ENCODE measurements at places on chromosomes 6 and 20.

DNA sequence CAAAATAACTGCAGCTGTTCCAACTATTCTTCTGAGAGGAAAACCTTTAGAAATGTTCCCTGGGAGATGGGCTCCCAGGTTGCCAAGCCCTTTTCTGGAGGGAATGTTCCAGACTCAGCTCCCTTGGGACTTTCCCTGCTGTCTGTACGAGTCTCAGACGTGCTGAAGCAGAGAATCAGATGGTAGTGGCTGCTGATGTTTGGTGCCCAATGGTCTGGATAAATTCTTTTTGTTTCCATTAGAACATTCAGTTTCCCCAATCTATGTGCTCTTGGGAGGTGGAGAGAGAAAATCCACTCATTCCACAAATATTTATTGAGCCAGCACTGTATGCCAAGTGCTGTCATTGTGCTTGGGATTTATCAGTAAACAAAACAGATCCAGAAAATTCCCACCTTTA, 40.0 kb downstream of the SNHG17 start:
- DNase-seq, result no peak

DNA sequence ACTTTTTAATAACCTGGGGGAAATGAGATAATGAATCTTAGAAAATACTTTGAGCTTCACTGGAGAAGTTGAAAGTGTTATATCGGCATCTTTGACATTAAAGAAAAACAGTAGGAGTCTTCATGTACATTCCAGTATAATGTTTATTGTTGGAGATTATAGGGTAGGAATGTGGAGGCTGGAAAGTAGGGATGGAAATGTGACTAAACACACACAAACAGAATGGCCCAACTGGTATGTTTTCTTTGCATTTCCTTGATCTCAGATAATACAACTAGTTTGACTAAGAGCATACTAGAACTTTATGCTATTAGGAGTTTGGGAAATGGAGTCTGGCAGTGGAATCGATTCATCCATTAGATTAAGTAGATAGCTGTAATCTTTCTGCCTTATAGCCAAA, 10.1 kb upstream of the BAG2 start:
- DNase-seq, result no peak

DNA sequence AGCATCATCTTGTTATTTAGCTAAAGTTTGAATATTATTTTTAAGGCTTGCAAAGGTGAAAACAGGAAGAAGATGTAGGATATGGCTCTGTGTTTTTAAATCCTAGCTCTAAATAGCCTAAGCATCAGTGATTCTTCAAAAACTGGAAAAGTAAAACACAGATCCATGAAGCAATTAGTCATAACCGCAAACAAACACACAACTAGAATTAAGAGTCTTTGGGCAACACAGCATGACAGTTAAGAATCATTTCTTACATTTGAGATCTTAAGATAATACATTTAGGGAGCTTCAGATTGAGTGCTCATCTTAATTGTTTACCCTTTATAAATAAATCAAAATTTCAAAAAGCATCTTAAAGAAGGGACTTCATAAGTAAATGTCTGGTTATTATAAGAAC, 115.8 kb upstream of the MAP7 start:
- DNase-seq, result no peak

GRCh38 chr20:17992847-17993513, 24.2 kb downstream of the MGME1 start:
- no peak for DNase-seq

DNA sequence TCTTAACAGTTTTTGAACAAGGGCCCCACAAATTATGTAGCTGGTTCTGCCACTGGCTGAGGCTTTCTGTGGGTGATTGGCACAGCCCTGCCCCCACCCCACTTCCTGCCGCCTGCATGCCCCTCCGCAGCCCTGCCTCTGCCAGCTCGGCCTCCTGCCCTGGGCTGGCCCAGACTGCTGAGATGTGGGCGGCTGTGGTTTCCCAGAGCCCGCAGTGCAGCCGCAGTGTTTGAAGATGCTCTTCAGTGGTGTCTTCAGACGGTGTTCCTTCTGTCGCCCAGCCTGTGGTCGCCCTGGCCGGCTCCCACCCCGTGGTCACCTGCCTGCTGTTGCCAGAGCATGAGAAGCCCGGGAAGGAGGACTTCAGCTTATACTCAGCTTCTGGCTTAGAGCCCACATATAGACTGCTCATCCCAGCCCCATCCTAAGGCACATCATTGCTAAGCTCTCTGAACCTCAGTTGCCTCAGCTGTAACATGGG, 154.3 kb downstream of the VEGFA start:
- DNase-seq, result no peak

- no peak for DNase-seq
Measured at GRCh38 chr6:44471271-44471981, 83.9 kb downstream of the CDC5L start.

DNA sequence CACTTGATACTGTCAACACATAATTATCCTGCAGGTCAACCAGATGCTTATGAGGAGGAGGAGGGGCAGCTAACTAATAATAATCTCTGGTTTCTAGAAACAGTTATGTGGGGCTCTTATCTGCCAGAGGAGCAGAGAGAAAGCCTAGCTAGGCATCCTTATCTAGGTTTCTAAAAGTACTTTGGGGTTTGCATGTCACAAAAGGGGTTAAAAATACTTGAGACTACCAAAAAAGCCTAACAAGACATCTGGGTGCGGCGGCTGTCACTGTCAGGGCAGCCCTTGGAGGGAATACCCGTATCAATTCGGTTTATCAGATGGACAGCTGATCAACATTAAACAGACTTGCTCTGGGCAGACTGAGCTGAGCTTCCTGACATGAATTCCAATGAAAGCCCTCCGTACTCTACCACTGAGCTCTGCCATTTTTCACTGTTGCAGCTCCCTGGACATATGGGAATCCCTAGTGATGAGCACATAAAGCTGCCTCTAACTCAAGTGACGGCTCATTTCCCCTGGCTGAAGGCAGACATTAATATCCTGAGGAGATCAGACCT, 166.6 kb downstream of the PDSS2 start:
- DNase-seq, result no peak

GRCh38 chr6:42007286-42008137, 42.8 kb upstream of the TAF8 start:
- DNase-seq, result no peak

DNA sequence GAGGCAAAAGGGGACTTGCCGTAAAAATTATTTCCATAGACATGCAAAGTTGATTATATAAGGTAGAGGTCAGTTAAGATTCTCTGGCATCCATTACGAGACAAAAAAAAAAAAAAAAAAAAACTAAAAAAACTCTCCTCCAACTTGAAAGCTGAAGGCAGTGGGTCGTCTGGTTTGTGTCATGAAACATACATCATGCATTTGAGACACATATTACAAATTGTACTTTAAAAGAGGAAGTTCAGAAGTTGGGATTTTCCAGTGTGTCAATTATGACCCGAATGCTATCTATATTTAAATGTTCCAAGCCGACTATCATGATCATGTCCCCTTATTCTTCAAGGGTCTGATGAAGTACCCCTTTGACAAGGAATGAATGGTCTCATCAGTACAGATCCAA, 125.1 kb downstream of the ZNF217 start:
- no peak for DNase-seq

- DNase-seq, result no peak
Measured at GRCh38 chr6:45574885-45575284, 197.2 kb upstream of the SUPT3H start.

- no peak for DNase-seq
Measured at GRCh38 chr6:5663259-5663658, 343.5 kb downstream of the NRN1 start.

GRCh38 chr20:34750484-34750883, 46.3 kb downstream of the TP53INP2 start:
- no peak for DNase-seq

DNA sequence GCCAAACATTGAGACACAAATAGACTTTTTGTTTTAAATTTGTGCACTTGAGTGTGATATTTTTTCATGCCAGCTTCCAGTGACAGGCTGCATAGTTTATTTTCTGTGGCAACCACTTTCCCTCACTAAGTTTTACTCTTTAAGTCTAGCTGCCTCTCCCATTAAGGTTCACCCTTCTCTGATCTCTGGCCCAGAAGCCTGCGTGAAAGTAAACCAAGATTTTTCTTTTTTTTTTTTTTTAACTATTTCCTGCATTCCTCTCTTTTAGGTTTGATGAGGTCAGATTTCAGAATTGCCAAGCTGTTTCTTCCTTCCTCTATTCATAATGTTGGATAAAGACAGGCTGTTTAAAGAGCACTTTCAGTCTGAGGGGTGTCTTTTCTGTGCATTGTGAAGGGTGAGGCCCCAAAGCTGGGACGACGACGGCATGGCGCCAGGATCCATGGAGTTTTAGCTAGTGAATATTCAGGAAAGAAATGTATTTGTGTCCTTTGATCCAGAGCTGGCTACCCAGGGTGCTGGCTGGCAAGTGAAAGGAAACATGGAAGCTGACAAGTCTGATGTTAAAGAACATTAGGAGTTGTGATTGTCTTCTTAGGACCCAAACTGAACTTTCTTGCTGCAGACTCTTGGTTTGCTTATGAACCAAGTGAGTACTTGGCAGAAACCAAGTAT, 50.7 kb downstream of the DOK5 start:
- no peak for DNase-seq

GRCh38 chr6:19492636-19493405, 344.3 kb upstream of the ID4 start:
- no peak for DNase-seq

GRCh38 chr20:3461911-3462677, 8.7 kb upstream of the ATRN start:
- no peak for DNase-seq

DNA sequence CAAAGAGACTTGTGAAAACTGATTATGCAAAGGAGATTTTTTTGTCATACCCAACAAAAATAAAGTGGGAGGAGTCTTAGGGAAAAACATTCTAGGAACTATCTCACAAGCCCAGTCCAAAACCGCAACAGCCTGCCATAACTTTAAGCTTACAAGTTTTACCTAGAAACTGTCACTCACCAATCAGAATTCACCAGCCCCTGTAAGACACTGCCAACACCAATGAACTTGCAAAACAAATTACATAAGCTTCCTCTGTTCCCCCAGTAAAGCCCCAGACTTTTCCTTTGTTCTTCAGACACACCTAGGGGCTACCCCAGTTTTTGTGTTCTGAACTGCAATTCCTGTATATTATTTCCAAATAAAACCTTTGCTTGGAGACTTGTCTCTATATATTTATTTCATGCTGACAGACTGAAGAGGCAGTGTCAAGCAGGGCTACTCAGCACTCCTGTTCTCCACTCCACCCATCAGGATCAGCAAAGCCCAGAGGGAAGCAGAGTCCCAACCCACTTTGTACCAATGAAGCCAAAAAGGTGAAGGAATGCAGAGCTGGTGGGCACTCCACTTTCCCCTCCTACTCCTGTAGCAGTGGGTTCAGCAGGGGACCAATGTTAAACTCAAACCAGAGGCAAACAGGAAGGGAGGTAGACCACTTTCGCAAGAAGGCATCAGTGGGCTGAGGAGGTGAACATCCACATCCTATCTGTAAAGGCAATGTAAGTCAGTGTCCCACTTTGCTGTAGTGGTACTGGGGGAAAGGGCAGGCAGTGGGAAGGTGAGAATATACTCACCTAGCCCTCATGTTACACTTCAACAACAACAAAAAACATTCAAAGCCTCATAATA, 142.5 kb upstream of the RUNX2 start:
- DNase-seq, result no peak

- DNase-seq, result no peak
Measured at GRCh38 chr6:169811521-169812256, 60.3 kb downstream of the ERMARD start.

GRCh38 chr6:23081701-23082100, 512.3 kb downstream of the HDGFL1 start:
- no peak for DNase-seq

- DNase-seq, result no peak
Measured at GRCh38 chr20:56409521-56409920, 2.5 kb upstream of the CASS4 start.

GRCh38 chr6:39181333-39181732, 47.9 kb downstream of the KCNK5 start:
- no peak for DNase-seq

DNA sequence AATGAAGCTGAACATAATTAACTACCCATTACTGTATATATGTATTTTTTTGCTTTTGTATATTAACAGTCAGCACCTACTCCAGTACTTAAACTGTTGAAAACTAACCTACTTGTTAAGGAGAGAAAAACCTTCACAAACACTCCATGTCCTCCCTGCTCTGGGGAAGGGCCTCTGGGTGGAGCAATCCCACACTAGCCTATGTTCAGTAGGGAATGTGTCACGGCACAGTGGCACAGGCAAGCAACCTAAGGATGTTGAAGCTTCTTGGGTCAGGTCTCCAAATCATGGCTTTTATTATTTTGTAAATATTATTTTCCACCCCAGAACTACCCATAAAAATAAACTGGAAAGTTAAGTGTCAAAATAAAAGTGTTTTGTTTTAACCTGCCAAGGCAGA, 5.3 kb downstream of the MAN1A1 start:
- DNase-seq, result no peak

DNA sequence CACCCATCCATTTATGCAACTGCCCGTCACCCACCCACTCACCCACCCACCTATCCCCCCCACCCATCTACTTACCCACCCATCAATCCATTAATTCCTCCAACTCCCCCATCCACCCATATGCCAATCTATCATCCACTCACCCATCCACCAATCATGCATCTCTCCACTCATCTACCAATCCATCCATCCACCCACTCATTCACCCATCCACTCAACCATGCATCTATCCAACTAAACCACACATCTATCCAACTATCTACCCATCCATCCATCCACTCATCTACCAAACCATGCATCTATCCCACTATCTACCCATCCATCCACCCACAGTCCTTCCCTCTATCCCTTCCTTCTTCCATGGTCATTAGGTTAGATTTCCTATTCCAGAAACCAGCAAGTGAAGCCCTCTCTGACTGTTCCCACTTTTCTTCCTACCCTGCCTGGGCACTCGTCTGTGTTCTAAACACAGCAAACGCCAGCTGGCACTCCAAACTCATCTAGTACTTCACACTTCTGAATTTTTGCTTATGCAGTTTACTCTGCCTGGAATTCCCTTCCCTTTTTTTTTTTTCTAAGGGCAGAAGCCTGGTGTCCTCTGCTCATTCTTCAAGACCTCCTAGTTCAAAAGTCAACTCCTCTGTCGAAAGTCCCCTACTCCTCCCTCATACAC, 43.1 kb downstream of the ARHGAP40 start:
- DNase-seq, result no peak

DNA sequence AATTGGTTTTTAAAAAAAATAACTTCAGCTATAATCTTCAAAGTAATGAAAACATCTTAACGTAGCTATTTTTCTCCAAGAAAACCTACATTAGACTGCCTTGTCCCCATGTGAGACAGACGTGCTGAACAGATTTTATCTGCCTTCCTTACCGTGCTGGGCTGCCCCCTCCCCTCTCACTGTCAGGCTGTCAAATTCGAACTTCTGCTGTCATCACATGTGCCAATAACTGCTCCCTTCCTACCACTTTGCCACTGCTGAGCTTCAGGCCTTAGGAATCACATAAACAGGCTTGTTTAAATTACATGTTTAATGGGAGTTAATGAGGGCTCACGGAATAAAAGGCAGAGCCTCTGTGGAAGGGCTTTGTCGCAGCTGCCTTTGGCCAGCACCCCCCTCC, 77.0 kb upstream of the NHSL1 start:
- DNase-seq, result peak; percentile 66
